Activated T-helper 1 cell treated with anti-CD3 and anti-CD28 coated beads, Interleukin-12 subunit alpha, Interleukin-12 subunit beta, Interleukin-2, Interleukin-4 antibody, amounts not matched to agents 30 ng/mL and 10 ng/mL and 1 ng/mL, durations not matched to agents 14 hours and 24 hours and 36 hours (primary cell): ENCODE measurements at places on chromosomes 1 and 21.

DNA sequence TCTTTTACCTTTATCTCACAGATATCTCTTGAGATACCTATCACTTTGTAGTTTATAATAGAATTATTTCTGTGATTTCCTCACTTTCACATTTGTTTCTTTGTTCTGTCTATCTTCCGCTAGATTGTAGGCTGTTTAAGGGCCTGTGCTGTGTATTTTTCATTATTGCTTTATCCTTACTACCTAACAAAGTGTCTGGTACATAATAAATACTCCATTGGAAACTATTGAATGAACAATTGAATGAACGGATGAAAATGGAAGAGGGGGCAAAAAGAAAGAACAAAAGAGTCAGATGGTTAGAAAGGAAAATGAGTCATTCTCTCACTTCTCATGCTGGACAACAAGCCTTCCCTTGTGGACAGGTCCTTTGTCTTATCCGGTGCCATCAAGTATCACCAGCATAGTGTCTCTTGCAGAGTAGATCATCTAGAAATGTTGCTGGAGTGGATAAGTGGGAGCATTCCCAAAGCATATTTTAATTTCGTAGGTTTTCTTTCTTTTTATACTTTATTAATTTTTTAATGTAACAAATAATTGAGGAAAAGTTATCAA, 159.8 kb downstream of the NEK7 start:
- H3K27me3 ChIP-seq, result no peaks in the 10 kb centered on the region
- no peak for DNase-seq
- H3K4me3 ChIP-seq, result no peak overlapping the region
- peaks cover 23% of the 10 kb centered on the region for H3K4me1 ChIP-seq
- H3K36me3 ChIP-seq, result peaks cover 31% of the 10 kb centered on the region

DNA sequence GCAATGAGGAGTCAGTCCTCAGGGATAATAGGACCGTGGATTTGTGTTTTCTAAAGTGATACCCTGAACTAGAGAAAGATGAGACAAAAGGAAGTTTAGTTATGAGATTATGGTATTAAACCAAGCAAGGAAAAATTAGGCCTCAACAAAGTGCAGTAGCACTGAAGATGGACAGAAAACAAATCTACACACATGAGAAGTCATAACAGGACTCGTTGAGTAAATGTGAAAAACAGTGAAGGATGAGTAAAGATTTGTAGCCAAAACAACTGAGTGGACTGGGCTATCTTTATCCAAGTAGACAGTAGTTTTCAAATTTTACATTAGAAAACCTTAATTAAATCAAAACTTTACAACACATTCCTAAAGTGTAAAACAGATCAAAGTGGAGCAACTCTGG, 15.0 kb downstream of the EPRS1 start:
- H3K36me3 ChIP-seq, result peaks cover 35% of the 10 kb centered on the region
- DNase-seq, result no peak
- H3K4me1 ChIP-seq, result peaks cover 20% of the 10 kb centered on the region
- no peaks in the 10 kb centered on the region for H3K27me3 ChIP-seq
- H3K27ac ChIP-seq, result peak overlapping the region; percentile 56
- no peak overlapping the region for H3K4me3 ChIP-seq

DNA sequence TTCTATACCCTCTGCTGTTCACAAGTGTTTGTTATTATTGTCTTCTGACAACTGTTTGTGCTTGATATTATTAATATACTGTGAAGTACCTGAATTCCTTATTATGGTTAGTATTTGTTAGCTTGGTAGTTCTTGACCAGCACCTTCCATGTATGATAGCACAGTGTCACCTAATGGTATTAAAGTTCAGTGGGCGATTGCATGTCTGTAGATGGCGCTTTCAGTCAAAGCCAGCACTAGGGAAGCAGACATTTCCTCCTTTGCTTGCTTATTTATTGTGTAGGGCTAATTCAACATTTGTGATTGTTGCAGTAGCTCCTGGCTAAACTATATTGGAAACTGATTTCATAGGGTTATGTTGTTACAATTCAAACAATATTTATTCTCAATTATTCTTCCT, 218.0 kb downstream of the ZP4 start:
- no peaks in the 10 kb centered on the region for H3K27me3 ChIP-seq
- no peak overlapping the region for H3K4me3 ChIP-seq
- no peaks in the 10 kb centered on the region for H3K36me3 ChIP-seq
- DNase-seq, result no peak

- no peaks in the 10 kb centered on the region for H3K4me1 ChIP-seq
- no peak for DNase-seq
- no peaks in the 10 kb centered on the region for H3K36me3 ChIP-seq
- H3K27me3 ChIP-seq, result no peaks in the 10 kb centered on the region
- H3K27ac ChIP-seq, result no peak overlapping the region
Observed at GRCh38 chr1:11328444-11328843, 55.4 kb downstream of the UBIAD1 start.

DNA sequence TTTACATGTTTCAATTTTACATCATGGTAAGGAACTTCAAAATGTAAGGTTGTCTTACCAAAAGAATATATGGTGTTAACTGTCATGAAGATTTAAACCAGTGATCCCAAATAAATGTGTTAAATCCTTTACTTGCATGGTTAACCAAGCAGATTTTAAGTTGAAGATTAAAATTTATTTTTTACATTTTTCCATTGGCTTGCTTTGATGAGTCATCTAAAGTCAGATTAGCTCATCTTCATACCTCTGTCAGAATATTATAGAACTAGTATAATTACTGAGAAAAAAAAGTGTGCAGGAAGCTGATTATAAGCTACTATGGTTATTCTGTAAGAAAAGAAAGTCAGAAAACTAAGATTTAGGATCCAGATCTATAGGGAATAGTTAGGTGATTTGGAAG, 95.3 kb upstream of the DPH5 start:
- H3K4me3 ChIP-seq, result no peak overlapping the region
- DNase-seq, result no peak
- peaks cover 39% of the 10 kb centered on the region for H3K4me1 ChIP-seq
- H3K36me3 ChIP-seq, result peaks cover 5% of the 10 kb centered on the region
- no peak overlapping the region for H3K27ac ChIP-seq

DNA sequence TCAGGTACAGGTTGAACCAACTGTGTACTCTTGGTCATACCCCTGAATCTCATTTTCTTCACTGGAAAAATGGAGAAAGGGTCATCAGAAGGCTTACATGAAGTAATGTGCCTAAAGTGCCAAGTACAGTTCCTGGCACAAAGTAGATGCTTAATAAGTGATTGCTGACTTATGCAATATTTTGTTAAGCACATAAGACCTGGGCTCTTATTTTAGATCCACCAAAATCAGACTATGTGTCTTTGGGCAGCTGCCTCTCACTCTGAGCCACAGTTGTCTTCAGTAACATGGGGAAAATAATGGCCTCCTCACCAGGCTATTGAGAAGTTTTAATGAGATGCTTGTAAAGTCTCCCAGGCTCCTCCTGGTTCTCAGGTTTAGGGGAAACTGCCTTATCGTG, 74.3 kb upstream of the TRABD2B start:
- H3K36me3 ChIP-seq, result no peaks in the 10 kb centered on the region
- no peak for DNase-seq
- H3K27ac ChIP-seq, result no peak overlapping the region

DNA sequence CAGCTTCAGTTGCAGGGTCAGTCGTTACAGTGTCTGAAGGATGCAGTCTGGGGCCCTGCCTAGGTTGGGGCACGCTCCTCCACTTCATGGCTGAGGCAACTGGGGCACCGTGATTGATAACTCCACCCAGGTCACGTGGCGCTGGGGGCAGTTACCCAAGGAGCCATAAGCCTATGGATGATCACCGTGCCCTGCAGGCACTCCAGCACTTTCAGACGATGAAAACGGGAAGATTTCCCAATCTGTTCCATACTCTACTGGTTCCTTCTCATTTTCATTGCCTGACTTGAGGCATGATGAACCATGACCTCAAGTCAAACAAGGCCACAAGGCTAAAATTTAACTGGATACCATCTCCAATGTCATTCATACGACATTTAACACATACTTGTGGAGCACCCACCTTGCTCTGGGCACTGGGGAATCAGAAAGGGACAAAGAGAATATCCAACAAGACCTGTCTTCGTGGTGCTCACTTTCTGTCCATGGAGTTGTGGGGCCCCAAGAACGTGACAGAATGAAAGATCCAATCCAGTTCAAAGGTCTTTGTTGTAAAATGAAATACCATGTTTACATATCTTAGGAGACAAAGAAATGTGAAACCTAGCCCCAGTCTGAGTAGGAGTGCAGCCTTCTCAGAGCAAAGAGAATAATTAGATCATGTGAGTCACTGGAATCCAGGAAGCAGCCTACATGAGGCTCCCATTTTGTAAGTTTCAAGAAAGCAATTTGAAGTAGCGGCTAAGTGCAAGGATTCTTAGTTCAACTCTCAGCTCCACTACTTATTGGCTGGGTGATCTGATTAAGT, 39.4 kb upstream of the SPOCD1 start:
- H3K27ac ChIP-seq, result no peak overlapping the region
- no peak for DNase-seq
- peaks cover 2% of the 10 kb centered on the region for H3K27me3 ChIP-seq
- H3K36me3 ChIP-seq, result no peaks in the 10 kb centered on the region

GRCh38 chr1:38744452-38745350, 114.9 kb downstream of the RRAGC start:
- DNase-seq, result no peak
- H3K4me3 ChIP-seq, result no peak overlapping the region
- H3K27ac ChIP-seq, result no peak overlapping the region
- H3K36me3 ChIP-seq, result no peaks in the 10 kb centered on the region
- no peaks in the 10 kb centered on the region for H3K4me1 ChIP-seq

- no peak overlapping the region for H3K4me3 ChIP-seq
- H3K36me3 ChIP-seq, result peaks cover 39% of the 10 kb centered on the region
- DNase-seq, result no peak
- H3K27ac ChIP-seq, result no peak overlapping the region
Observed at GRCh38 chr1:223803211-223803610, 42.5 kb downstream of the TP53BP2 start.
